ENCODE measurements at places on chromosomes 16 and 17.

DNA sequence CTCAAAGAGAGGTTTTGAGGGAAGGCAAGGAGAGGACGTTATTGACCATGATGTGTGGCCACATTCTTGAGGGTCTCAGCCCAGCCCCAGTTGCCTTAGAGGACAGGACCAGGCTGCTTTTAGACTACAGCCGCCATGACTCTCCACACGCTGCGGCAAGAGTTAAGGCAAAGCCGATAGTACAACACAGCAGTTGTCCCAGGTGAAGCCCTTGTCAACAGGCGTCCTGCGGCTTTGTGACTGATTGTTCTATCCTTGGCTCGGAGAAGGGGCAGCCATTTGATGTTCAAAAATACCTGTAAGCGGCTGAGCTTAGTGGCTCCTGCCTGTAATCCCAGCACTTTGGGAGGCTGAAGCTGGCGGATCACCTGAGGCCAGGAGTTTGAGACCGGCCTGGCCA lies 28.8 kb downstream of the TMEM92 start:
- DNase-seq = no peak

- no peak for DNase-seq
Observed at GRCh38 chr17:59815965-59816364, 76.8 kb downstream of the TUBD1 start.

GRCh38 chr16:48820379-48820778 lies 210.4 kb upstream of the N4BP1 start:
- DNase-seq = no peak

DNA sequence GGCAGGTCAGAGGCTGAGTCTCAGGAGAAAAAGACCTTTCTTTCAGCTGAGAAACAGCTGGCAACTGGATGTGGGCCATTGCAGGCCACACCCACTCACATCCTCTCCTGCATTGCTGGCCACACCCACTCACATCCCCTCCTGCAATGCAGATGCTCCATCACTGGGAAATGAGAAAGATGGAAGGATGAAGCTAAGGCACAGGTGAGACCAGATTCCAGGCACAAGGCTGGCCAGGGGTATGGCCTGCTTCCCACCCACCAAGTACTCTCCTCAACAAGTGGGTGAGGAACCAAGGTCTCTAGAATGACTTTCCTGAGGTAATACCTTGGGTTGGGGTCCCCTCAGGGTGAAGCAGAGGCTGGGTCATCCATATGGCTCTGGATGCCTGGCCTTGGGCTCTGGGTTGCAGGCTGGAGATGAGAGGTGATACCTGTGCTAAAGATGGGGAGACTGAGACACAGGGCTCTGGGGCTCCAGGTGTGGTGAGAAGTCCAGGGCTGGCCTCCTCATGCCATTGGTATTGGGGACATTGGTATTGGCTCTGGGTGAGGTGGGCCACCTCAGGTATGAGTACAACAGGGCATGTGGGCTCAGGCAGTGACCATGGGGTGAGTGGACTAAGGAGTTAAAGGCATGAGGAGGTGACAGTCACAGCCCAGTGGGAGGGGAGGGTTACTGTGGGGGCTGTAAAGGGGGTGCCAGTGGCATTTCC lies 1726.8 kb downstream of the TP53TG3F start:
- no peak for DNase-seq

DNA sequence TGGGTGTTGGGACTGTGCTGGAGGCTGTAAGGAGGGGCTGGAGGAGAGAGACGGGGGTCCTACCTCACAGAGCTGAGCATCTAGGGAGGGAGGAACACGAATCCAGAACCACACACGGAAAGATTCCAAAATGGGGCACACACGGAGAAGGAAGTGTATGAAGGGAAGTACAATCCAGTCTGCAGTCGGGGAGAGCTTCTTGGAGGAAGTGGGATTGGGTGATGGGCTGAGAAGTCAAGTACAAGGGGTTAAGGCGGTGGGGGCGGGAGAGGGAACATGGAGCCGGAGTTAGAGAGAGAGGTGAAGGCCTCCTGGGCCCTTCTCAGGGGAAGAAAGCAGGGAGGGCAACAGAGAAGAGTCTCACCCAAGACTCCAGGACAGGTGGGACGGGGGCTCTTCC lies 107.5 kb upstream of the CREBBP start:
- DNase-seq = no peak

DNA sequence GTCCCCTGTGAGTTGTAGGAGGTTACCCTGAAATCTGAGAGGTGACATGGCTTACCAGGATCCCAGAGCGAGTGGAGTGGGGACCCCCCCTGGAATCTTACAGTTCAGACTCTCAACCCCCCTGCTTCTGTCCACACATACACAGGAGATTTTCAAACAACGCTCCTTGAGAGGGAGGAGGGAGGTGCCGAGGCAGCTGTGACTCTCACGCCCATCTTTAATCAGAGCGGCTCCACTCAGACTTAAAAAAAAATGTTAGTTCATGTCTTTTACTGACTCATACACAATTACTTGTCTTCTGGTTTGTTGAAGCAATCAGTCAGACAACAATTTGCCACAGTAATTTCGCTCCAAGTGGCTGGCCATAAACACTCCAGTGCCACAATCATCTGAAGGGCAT lies 15.4 kb upstream of the TMEM220 start:
- DNase-seq = peak; percentile 15

DNA sequence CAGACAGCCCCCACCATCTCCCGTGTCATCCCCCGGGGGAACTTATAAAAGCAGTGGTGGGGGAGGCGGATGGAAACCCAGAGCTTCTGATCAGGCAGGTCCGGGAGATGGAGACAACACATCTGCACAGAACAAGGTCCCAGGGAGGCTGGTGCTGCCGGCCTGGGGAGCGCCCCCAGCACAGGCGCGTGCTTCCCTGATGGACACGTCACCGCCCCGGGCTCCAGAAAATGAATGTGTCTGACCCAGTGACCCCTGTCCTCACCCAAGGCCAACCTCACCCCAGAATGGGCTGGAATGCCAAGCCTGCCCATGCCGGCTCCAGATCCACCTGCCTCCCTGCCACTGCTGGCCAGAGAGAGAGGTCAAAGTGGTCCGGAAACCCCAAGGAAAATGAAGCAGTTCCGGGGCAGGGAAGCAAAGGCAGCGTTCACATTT lies 12.5 kb downstream of the SLC7A5 start:
- no peak for DNase-seq

GRCh38 chr17:79901131-79901530 lies 61.9 kb upstream of the CBX4 start:
- no peak for DNase-seq

DNA sequence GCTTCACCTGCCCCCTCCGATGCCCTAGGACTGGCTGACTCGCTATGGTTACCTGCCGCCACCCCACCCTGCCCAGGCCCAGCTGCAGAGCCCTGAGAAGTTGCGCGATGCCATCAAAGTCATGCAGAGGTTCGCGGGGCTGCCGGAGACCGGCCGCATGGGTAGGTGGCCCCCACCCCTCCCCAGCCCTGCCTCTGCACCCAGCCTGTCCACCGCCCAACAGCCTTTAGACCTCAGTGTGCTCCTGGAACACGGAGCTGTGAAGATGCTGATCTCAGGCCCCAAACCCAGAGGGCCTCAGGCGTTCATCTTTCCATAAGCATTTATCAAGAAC lies 993 bp downstream of the MMP25 start:
- no peak for DNase-seq

DNA sequence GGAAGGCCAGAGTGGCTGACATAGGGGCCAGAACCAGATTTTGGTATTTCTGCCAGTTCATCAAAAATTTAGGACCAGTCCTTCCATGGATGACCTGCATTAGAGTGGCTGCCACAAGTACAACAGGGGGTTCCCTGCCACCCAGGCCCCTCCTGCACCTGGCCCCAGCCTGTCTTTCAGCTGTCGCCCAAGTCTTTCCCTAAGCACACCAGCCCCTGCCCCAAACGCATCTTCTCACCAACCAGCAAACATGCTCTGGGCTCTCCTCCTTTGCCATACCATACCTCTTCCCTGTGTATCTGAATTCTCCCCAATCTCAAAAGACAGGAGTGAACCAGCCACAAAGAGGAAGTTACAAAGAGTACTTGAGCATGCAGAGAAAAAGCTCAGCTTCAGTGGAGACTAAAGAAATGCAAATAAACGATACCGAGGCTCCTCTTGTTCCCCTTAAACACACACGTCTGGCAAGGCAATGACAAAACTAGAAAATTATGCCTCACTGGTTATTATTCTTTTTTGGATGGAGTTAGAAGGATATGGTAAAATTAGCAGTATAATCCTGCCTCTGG lies 130.6 kb downstream of the DYNLRB2 start:
- peak; percentile 14 for DNase-seq

GRCh38 chr16:85240982-85241924 lies 129.0 kb upstream of the CIBAR2 start:
- no peak for DNase-seq

DNA sequence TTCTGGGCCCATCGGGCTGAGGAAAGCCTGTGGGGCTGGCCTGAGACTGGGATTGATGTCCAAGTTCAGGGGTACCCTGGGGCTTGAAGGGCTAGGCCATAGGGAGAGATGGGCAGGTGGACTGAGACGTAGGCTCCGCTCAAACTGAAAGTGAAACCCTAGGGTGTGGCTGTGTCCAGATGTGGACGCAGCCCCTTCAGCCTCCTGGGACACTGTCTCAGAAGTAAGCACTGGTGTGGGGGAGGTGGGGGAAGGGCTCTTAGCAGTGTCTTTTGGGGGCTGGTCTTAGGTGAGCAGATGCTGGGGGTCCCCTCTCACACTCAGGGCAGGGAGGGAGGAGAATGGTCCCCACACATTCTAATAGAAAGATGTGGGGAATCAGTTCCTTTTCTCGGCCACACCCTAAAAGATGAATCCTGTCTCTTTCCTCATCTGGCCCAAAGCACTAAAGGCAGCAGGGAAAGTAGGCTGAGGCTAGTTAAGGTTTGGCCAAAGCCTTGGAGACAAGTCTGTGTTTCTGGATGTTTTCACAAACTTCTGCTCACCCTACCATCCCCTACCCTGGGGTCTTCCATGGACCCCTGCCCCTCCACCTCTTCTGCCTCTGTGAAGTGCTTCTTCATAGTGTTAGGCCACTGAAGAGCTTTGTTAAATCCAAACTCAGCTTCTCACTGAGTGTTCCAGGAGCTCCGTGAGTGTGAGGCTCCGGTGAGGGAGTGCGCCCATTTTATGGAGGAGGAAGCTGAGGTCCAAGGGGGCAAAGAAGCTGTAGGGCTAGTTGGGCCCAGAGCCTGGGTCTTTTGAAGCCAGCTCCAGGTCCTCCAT lies 5.6 kb downstream of the FMNL1 start:
- peak; percentile 47 for DNase-seq

- DNase-seq = no peak
Observed at GRCh38 chr16:84461413-84462295, 42.8 kb downstream of the MEAK7 start.

DNA sequence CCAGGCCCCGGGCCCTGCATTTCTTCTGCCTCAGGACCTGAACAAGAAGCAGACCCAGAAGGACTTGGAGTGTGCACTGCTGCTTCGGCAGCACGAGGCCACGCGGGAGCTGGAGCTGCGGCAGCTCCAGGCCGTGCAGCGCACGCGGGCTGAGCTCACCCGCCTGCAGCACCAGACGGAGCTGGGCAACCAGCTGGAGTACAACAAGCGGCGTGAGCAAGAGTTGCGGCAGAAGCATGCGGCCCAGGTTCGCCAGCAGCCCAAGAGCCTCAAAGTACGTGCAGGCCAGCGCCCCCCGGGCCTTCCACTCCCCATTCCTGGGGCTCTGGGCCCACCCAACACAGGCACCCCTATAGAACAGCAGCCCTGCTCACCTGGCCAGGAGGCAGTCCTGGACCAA lies 9.2 kb downstream of the HIRIP3 start:
- no peak for DNase-seq

GRCh38 chr17:10844621-10845387 lies 6.9 kb upstream of the PIRT start:
- peak; percentile 88 for DNase-seq

DNA sequence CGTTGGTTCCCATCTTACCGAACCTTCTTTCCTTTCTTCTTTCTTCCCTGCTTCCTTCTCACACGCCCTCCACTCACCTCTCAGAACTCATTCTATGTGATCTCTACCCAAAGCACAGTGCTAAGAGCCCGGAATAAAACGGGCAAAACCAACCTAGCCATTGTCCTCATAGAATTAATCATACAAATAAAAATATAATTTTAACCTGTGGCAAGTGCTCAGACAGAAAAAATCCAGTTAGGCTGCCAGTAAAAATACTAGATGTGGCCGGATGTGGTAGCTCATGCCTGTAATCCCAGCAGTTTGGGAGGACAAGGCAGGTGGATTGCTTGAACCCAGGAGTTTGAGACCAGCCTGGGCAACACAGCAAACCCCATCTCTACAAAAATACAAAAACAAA lies 27.0 kb downstream of the BMERB1 start:
- no peak for DNase-seq

DNA sequence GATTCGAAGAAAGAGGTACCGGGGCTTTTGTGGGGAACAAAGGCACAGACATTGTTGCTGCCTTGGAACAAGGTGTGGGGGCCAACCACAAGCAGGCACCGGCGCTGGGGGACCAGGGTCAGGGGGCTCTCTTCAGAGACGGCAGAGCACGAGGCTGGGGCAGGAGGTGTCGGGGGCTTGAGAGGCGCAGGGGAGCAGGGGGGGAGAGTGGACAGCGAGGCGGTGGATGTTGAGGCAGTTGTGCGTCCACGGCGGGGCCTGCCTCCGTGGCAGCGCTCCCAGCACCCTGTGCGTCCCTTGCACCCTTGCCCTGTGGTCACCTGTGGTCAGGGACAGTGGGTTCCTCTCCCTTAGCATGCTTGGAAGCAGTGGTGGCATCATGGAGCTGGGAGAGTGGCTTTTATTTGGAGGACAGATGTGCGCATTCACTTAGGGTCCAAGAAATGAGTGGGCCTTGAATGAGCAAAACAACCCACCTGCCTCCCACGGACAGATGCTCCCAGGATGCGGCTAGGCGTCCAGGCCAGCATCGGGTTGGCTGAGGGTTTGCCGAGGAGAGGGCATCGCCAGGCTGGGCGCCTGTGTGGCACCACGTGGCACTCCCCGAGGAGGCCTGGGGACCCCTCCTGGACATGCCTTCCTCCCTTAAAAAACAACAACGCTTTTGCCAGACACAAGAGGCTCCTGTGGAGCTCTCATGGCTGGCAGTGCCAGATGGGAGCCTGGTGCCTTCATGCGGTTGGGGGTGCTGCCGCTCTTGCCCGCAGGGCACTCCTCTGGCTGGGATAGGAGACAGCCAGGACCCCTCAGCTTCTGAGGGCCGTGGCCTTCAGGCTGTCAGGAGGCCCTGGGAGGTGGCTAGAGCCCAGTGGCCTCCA lies 113.0 kb downstream of the BANP start:
- DNase-seq = no peak

- DNase-seq = no peak
Observed at GRCh38 chr16:46428108-46429061, 192.8 kb downstream of the SHCBP1 start.

GRCh38 chr16:86634292-86634691 lies 55.9 kb downstream of the FOXL1 start:
- DNase-seq = peak; percentile 14

- no peak for DNase-seq
Observed at GRCh38 chr17:2070241-2071023, 15.5 kb downstream of the HIC1 start.

- no peak for DNase-seq
Observed at GRCh38 chr16:8502446-8502845, 87.9 kb downstream of the TMEM114 start.

GRCh38 chr16:88282564-88283395 lies 100.0 kb upstream of the ZNF469 start:
- DNase-seq = no peak

Measured in hematopoietic multipotent progenitor cell treated with erythropoietin and hydrocortisone succinate and interleukin-3 and kit ligand, for 6 days (in vitro differentiated cells).